ENCODE measurements at places on chromosomes 12 and 14. TPM values are rescaled to one million over a fixed set of nuclear protein-coding genes. Genes with fewer than 3 reads are reported as not detected.

GRCh38 chr12:129331356-129332085 is 478.2 kb downstream of the GLT1D1 start:
- H3K4me1 ChIP-seq, result no peaks in the 10 kb centered on the region
- H3K4me3 ChIP-seq, result no peak overlapping the region
- DNase-seq, result no peak
- H3K27me3 ChIP-seq, result no peaks in the 10 kb centered on the region
- no peak overlapping the region for H3K27ac ChIP-seq

GRCh38 chr12:115740586-115741155 is 536.8 kb downstream of the MED13L start:
- H3K4me3 ChIP-seq, result no peak overlapping the region
- no peaks in the 10 kb centered on the region for H3K36me3 ChIP-seq
- H3K4me1 ChIP-seq, result peaks cover 3% of the 10 kb centered on the region
- no peak overlapping the region for H3K27ac ChIP-seq
- H3K27me3 ChIP-seq, result no peaks in the 10 kb centered on the region
- DNase-seq, result no peak

DNA sequence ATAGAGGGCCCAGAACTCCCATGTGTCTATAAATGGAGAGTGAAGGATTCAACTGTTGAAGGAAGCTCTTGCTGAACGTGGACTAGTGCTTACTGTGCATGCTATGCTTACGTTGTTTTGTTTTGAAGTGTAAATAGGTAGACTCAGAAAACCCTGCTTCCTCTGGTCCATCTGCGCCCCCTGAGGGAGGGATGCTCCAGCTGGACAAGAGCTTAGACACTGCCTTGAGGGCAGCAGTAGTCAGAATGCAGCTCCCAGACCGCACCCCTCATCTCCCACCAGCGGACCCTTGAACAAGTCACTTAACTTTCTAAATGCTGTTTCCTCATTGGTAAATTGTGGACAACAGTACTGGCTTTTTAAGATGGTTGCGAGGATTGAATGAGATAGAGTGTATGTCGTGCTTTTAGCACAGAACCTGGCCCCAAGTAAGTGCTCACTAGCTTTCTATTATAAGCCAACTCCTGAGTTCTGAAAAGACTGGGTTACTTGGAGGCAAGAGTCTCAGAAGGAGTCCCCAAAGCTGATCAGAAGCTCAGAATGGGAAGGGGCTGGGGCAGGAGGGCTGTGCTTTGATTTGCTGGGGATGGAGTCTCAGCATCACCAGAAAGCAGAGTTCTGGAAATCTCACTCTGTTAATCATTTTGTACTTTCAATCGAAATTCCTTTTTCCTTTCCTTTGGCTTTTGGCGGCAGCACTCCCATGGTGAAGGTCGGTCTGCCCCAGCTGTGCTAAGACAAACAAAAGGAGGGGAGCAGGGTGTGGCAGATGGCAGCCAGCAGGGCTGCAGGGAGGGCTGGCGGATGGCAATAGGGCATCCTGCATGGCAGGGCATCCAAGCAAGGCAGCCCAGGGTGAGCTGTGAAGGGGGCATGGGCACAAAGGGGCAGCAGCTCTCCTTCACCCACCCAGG is 15.6 kb downstream of the AGAP2 start:
- H3K36me3 ChIP-seq, result no peaks in the 10 kb centered on the region
- peaks cover 54% of the 10 kb centered on the region for H3K27me3 ChIP-seq
- no peak for DNase-seq
- H3K27ac ChIP-seq, result no peak overlapping the region

GRCh38 chr12:2324387-2324786 is 271.6 kb downstream of the CACNA1C start:
- H3K27ac ChIP-seq, result no peak overlapping the region
- no peaks in the 10 kb centered on the region for H3K36me3 ChIP-seq
- H3K4me3 ChIP-seq, result no peak overlapping the region
- DNase-seq, result no peak

RNASE3 gene
- total RNA-seq, result not detected

LYZ gene
- total RNA-seq, result not detected

GRCh38 chr12:104484079-104484478 is 27.3 kb downstream of the CHST11 start:
- H3K36me3 ChIP-seq, result no peaks in the 10 kb centered on the region
- H3K4me1 ChIP-seq, result no peaks in the 10 kb centered on the region
- no peaks in the 10 kb centered on the region for H3K27me3 ChIP-seq
- no peak for DNase-seq
- H3K27ac ChIP-seq, result no peak overlapping the region

- no peaks in the 10 kb centered on the region for H3K4me1 ChIP-seq
- no peaks in the 10 kb centered on the region for H3K36me3 ChIP-seq
- no peak overlapping the region for H3K4me3 ChIP-seq
- H3K27ac ChIP-seq, result no peak overlapping the region
Observed at GRCh38 chr12:69886109-69886508, 61.1 kb downstream of the MYRFL start.

DNA sequence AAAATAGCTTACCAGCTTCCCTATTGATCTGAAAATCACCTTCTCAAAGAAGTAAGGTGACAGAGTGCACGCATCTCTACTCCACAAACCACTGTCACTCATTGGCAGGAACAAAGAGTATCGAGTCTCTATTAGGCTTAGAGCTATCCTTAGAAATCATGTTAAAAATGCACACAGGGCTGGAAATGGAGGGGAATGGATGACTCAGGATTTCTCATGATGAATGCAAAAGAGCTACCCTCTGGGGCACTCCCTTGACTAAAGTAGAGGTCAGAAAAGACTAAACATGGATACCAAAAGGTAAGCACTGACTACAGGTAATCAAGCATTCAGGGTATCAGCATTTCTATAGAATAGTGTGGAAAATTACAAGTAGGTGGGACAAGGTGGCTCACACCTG is 96.1 kb upstream of the ANO4 start:
- no peaks in the 10 kb centered on the region for H3K27me3 ChIP-seq
- no peak overlapping the region for H3K27ac ChIP-seq
- H3K4me1 ChIP-seq, result no peaks in the 10 kb centered on the region
- no peak overlapping the region for H3K4me3 ChIP-seq
- no peak for DNase-seq
- H3K36me3 ChIP-seq, result no peaks in the 10 kb centered on the region

- no peak for DNase-seq
- H3K27ac ChIP-seq, result no peak overlapping the region
- no peak overlapping the region for H3K4me3 ChIP-seq
- H3K27me3 ChIP-seq, result no peaks in the 10 kb centered on the region
- H3K36me3 ChIP-seq, result no peaks in the 10 kb centered on the region
Observed at GRCh38 chr12:13472690-13473089, 276.2 kb downstream of the EMP1 start.

DNA sequence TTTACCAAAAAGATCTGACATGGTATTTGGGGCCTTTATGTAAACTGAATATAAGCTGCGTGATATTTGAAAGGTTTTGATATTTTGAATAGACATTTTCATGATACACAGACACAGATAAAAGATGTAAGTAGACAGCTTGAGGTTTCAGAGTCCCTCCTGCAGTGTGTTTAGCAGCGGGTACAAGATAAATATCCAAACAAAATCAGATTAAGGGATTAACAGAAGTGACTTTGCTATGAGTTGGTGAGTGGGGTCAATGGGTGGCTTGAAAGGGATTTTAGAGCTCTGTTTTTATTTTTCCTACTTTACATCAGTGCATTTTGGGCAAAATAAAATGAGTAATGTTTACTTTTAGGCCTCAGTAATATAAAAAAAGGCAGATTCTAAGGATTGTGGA is 84.1 kb downstream of the IGF1 start:
- no peaks in the 10 kb centered on the region for H3K27me3 ChIP-seq
- H3K36me3 ChIP-seq, result no peaks in the 10 kb centered on the region
- peak; percentile 9 for DNase-seq
- H3K4me3 ChIP-seq, result no peak overlapping the region
- no peak overlapping the region for H3K27ac ChIP-seq

SMOC1 gene
- total RNA-seq, result 89.3 TPM

DNA sequence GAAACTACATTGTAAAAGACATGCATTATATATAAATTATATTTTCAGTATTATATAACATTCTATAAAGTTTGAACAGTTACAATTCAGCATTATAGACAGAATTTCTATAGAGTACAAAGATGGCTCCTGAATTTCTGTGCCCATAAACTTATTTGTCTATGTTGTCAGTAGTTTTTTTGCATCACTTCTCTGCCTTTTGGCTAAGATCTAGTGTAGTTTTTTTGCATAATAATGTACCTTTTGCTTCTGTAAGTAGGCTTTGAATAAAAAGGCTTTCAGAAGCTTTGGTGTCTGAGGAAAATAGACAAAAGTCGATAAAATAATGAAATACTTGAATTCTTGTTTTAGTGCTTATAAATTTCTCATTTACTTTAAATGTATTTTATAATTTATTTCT is 11.1 kb downstream of the DNAL1 start:
- no peak overlapping the region for H3K4me3 ChIP-seq
- no peaks in the 10 kb centered on the region for H3K27me3 ChIP-seq
- no peaks in the 10 kb centered on the region for H3K36me3 ChIP-seq
- H3K4me1 ChIP-seq, result no peaks in the 10 kb centered on the region

GRCh38 chr12:52672321-52672933 is 7.8 kb downstream of the KRT1 start:
- no peaks in the 10 kb centered on the region for H3K4me1 ChIP-seq
- no peak overlapping the region for H3K4me3 ChIP-seq
- H3K27ac ChIP-seq, result no peak overlapping the region
- H3K27me3 ChIP-seq, result peaks cover 5% of the 10 kb centered on the region
- DNase-seq, result no peak

DNA sequence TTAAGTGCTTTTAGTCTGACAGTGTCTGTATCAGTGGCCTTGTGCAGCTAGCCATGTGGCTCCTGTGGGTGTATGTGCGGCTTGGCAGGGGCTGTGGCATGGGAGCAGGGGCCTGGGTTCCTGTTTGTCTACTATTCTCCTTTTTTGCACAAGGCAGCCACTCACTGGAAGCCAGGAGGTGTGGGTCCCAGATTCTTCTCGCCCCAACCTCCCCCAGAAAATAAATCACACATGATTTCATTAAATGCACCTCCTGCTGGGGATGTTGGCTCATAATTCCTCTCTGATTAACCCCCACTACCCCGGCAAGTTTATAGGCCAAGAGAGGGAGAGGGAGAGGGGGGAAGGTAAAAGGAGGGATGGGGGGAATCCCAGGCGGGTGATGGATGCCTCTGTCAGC is 17.6 kb downstream of the CALCOCO1 start:
- H3K4me1 ChIP-seq, result no peaks in the 10 kb centered on the region
- H3K4me3 ChIP-seq, result no peak overlapping the region
- no peak for DNase-seq
- no peaks in the 10 kb centered on the region for H3K36me3 ChIP-seq

DNA sequence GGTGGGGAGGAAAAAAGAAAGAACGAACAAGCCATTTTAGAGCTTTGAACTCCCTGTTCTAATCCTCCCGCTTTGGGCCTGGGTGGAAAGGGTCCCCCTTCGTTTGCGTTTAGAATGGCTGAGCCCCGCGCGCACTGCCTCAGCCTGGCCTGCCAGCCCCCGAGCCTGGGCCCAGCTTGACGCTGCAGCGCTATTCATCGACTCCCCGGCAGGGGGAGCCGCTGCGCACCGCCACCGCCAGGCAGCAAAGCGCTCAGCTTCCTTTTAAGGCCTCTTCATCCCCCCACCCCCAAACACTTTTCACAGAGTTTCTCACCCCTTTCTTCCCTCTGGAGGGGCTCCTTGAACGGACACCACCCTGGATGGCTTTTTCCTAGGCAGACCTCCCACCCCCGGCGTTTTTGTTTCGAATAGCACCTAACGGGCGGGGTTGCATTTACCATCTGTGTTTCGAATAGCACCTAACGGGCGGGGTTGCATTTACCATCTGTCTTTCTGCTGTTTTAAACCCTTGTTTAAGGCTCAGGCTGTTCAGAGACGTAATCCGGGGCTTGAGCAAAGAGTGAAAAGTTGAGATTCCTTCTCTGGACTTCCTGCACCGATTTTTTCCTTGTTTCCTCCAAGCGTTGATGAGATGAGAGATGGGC is 56.4 kb upstream of the PIWIL1 start:
- no peaks in the 10 kb centered on the region for H3K36me3 ChIP-seq
- peaks cover 43% of the 10 kb centered on the region for H3K27me3 ChIP-seq
- DNase-seq, result peak; percentile 74
- no peak overlapping the region for H3K27ac ChIP-seq
- H3K4me1 ChIP-seq, result no peaks in the 10 kb centered on the region

DNA sequence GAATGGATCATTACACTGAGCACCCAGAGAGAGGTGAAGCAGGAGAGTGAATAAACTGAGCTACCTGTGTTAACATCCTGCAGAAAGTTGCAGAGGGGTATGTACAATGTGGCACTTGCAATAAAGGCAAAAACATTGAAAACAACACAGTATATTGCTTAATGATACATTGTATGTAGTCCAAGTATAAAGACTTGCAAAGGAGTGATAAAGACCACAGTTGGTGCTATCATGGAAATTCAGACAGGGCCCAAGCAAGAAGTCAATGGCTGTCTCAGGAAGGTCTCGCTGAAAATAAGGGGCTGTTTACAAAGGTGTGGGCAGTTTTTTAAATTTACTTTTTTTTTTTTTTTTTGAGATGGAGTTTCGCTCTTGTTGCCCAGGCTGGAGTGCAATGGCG is 10.0 kb downstream of the TMEM120B start:
- no peak overlapping the region for H3K27ac ChIP-seq
- H3K27me3 ChIP-seq, result no peaks in the 10 kb centered on the region
- DNase-seq, result no peak
- no peaks in the 10 kb centered on the region for H3K36me3 ChIP-seq

DNA sequence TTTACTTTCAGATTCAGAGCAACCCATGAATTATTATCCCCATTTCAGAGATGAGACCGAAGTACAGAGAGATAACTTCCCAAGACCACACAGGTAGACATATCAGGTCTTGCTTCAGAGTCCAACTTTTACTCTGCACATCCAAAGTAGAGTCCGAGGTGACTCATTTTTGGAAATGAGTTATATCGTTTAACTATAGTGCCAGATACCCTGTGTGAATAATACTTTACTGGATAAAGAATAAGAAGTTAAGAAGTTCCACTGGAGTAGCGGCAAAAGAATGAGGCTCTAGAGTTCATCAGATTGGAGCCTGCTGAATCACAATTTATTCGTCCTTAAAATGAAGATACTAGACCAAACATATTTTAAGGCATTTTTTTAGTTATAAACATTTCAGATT is 124.7 kb downstream of the EPS8 start:
- no peaks in the 10 kb centered on the region for H3K36me3 ChIP-seq
- no peaks in the 10 kb centered on the region for H3K4me1 ChIP-seq
- DNase-seq, result no peak
- H3K4me3 ChIP-seq, result no peak overlapping the region

GRCh38 chr14:100363053-100363452 is 39.9 kb downstream of the SLC25A47 start:
- peaks cover 24% of the 10 kb centered on the region for H3K4me1 ChIP-seq
- no peak overlapping the region for H3K4me3 ChIP-seq
- H3K27ac ChIP-seq, result no peak overlapping the region
- no peak for DNase-seq
- no peaks in the 10 kb centered on the region for H3K27me3 ChIP-seq
- peaks cover 17% of the 10 kb centered on the region for H3K36me3 ChIP-seq

DNA sequence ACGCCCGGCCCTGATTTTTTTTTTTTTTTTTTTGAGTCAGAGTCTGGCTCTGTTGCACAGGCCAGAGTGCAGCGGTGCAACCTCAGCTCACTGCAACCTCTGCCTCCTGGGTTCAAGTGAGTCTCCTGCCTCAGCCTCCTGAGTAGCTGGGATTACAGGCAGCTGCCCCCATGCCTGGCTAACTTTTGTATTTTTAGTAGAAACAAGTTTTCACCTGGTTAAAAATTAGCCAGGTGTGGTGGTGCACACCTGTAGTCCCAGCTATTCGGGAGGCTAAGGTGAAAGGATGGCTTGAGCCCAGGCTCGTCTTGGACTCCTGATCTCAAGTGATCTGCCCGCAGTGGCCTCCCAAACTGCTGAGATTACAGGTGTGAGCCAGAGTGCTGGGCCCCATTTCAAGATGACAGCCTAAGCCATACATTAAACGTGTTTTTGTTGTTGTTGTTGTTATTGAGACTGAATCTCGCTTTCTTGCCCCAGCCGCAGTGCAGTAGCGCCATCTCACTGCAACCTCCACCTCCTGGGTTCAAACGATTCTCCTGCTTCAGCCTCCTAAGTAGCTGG is 42.7 kb upstream of the EAPP start:
- no peak for DNase-seq
- H3K36me3 ChIP-seq, result peaks cover 12% of the 10 kb centered on the region
- H3K4me3 ChIP-seq, result no peak overlapping the region

Data from neural progenitor cell (in vitro differentiated cells).